ENCODE measurements at places on chromosomes 2 and 18.

- no peak for DNase-seq
These were observed 266.5 kb downstream of the PTGR3 start for GRCh38 chr18:74942319-74942910.

- no peak for DNase-seq
These were observed 176.6 kb downstream of the GFPT1 start for GRCh38 chr2:69210385-69210784.

DNA sequence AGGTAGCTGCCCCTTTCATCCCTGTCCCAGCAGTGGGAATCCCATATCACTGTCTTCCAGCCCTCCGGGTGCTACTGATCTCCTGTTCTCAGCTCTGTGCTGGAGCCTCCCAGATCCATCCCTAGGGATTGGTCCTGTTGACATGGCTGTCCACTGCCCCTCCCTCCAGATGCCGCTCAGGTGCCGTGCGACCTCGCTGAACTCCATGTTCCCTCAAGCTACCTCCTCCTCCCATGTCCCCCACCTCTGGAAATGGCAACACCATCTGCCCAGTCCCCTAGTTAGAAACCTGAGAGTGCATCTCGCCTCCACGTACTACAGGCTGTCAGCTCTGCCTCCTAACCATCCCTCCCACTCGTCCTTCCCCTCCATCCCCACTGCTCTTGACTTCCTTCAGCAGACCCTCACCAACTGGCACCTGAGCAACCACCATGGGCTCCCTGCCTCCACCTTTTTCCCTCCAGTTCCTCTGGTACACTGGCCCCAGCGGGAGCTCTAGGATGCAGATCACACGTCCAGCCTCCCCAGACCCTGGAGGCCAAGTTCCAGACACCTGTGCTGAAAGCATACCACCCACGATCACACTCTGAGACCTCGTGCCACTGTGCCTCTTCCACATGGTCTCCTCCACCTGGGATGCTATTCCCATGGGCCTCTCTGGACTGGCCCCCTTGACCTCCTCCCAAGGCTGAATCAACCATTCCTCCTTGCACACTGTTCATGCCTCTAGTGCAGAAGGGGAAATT is 106.8 kb downstream of the KLHL29 start:
- no peak for DNase-seq

- DNase-seq = peak; percentile 15
These were observed 12.3 kb downstream of the CROCC2 start for GRCh38 chr2:240918258-240919091.

DNA sequence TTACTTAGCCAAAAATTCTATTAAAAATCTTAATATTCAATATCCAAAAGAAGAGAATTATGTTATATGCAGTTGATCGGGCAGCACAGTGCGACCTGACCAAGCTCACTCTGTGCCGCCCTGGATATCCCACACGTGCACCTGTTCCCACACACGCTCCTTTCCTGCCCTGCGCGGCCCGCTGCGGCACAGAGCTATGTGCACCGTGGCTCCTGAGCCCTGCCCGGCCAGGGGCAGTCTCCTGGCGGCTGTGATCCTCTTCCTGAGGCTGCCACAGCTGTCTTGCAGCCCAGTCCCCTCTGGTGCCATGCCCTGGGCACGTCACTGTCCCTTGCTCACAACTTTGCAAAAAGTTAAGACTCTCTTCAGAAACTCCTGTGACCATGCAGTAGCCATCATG is 29.3 kb downstream of the TRAPPC12 start:
- no peak for DNase-seq

DNA sequence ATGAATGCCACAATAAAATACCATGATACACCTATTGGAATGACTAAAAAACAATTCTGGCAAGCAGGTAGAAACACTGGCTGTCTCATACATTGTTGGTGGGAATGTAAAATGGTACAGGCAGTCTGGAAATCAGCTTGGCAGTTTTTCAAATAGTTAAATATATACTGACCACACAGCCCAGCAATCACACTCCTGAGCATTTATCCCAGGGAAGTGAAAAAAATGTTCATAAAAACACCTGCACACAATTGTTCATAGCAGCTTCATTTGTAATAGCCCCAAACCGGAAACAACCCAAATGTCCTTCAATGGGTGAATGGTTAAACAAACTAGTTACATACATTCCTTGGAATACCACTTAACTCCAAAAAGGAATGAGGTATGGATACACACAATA is 137.2 kb downstream of the TFCP2L1 start:
- no peak for DNase-seq

DNA sequence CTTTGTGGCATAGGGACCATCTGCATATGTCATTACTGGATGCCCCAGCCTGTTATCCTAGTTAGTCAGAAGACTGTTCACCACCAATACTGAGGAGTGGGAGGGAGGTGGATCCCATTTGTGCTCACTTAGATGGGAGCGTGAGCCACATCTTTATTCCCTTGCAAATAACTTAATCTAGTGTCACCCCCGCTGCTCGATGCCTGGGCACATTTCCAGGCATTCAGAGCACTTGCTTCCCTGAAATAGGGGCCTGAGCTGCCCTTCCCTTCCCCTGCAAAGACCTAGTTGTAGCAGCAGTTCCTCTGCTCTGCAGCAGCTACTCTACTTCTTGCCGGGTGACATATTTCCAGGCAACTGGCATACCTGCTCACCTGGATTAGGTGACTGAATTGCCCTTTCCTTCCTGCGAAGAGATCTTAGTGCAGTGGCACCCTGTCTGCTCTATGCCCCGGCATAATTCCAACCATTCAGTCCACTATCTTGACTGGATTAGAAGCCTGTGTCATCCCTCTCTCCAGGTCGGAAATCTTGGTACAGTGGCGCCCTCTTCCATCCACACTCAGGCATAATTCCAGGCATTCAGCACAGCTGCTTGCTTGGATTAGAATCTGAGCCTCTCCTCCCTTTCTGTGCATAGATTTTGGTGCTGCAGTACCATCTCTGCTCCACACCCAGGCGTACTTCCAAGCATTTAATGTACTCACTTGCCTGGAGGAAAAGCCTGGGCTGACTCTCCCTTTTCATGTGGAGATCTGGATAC is 1389.1 kb upstream of the TMEFF2 start:
- peak; percentile 57 for DNase-seq

DNA sequence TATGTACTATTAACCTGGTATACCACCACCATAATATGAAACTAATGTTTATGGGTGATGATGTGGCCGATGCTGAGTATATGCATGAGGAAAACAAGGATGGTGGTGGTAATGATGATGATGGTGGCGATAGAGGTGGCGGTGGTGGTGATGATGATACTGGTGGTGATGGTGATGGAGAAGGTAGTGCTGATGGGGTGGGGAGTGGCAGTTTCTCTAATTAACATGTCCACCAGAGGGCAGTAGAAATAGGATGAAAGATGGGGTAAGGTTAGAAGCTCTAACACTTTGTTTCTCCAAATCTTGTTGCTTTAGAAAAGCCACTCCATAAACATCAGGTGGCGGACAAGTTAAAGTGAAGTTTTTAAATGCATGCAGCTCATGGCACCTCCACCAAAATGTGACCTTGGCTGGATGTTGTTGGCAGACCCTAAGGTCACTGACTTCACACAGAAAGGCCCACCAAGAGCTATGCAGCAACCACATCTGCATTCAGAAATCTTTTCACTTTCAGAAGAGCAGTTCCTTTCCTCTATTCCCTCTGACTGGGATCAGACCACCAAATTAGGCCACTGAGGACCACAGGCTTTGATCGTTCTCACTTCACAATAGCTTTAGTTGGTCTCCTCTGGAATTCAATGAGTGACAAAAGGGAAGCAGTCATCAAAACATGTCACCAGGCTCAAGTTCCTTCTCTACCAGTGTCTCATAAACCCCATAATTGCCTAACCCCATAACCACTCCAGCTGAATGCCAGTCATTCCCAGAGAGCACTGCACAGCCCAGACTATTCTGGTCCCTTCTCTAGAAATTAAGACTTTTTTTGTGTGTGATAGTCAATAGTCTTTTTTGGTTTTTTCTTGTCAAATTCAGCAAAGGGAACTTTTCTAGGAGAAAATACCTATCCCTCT is 7.5 kb upstream of the BCL11A start:
- DNase-seq = no peak

GRCh38 chr2:230870544-230871360 is 6.0 kb downstream of the ITM2C start:
- DNase-seq = no peak

DNA sequence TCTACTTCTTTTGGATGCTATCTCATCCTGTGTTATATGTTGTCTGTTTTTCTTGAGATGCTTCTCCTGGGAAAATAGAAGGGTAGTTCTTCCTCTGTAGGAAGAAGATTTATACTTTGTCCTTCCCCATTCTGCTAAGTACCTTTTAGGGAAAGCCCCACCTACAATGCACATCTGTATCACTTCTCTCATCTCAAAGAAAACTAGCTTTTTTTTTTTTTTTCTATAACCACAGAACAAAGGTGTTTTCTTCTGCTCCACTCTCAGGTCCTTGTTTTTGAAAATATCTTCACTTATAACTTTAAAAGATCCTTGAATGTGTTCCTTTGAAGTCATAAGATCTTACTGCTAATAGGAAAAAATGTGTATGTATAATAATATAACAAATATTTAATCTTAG is 30.8 kb downstream of the CCDC150 start:
- DNase-seq = no peak

DNA sequence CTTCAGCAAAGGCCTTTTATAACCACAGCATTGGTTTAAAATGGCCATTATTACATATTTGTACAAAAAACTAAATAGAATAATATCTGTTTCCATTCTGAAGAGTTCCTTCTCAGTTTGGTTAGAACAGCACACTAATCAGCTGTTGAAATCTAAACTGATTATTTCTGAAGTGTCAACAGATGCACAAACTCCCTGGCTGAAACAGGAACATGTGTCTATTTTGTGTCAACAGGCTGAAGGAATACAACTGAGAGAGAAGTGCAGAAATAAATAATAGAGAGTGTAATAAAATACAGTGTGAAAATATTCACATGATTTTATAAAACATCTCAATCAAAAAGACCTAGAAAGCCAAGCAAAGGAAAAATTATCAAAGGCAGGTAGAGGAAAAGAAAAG is 29.7 kb downstream of the IKZF2 start:
- DNase-seq = no peak

GRCh38 chr2:133044556-133044955 is 374.6 kb upstream of the LYPD1 start:
- DNase-seq = no peak

DNA sequence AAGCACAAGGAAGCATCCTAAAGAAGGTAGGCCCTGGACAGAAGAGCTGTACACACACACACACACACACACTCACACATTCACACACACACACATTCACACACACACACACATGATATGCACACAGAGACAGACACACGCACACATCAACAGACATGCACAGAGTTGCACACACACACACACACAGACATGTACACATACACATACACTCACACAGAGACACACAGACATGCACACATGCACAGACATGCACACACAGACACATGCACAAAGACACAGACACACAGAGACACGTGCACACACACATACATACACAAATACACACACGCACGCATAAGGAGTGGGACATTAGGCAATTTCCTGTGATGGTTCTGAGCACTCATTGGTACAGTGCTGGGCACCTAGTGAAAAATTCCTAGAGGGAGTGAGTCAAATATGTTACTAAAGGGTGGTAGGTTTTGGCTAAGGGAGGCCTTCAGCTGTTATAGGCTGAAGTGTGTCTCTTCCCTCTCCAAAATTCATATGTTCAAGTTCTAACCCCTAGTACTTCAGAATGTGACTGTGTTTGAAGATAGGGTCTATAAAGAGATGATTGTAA is 26.4 kb downstream of the THNSL2 start:
- DNase-seq = no peak

DNA sequence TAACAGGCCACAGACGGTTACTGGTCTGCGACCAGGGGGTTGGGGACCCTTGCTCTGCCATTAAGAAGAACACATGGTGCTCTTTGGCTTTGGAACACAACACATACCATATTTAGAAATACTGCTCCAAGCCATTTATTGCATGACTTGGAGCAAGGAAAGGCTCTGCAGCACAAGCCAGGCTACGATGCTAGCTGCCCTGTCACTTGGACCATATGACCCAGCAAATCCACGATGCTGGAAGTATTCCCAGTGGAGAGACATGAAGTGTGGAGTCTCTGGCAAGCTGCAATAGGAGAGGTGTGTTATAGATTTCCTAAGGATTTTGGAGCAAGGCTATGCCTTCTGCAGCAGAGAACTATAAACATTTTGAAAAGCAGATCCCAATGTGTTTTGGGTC is 171.2 kb downstream of the HAUS1 start:
- DNase-seq = no peak

DNA sequence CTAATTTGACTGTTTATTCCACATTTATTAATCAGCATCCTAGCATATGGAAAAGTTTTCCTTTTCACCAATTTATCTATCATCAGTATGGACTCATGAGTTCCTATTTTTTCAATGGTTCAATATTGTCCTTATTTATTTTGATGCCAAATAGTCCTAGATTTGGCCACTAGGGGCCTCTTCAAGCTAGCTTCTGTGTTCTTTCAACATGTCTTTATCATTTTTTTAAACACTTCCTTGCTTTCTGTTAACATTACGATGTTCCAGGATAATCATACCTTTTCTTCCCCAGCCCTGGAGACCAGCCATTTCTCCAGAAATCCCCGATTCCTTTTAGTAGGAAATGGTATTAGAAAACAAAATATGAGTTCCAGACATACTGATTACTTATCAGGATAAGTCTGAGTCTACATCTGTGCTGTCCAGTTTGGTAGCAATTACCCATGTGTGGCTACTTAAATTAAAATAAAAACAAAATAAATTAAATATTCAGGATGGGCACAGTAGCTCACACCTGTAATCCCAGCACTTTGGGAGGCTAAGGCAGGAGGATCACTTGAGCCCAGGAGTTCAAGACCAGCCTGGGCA is 70.6 kb downstream of the RPE start:
- no peak for DNase-seq

- no peak for DNase-seq
These were observed 13.4 kb upstream of the CELF4 start for GRCh38 chr18:37578886-37579513.

GRCh38 chr2:60486067-60486466 is 67.4 kb downstream of the BCL11A start:
- no peak for DNase-seq

DNA sequence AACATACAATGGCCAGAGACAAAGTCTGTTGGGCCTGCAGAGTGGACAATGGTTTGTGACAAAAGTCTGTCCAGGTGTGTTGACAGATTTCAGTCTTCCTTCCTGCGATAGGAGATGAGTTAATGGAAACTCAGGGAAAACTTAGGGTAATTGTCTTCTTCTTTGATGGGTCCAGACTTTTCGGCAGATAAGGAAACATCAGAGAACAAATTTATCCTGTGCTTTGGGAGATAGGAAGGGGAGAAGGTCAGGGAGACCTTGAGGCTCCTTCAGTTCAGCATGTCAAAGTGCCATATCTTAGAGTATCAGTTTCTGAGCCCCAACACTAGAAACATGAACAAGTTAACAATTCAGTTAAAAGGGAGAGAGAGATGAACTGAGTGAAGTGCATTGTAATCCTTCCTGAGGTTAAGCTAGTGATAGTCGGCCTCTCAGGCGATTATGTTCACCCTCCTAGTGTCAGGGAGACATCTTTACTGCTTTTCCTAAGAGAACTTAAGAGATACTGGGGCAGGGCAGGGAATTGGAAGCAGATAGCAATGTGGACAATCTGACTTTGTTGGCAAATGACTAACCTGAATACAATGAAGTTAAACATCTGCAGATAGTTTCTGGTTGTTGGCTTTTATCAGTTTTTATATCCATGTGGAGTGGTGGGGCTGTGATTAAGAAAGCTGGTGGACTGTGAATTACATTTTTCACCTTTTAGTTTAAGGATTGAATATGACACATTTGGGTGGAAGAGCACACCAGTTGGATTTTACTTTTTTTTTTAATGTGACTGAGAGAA is 248.8 kb upstream of the FN1 start:
- no peak for DNase-seq
